CD4-positive, alpha-beta T cell treated with Interleukin-6 at 100 ng/mL for 8 hours (primary cell): ENCODE measurements at places on chromosomes 5 and 9.

- DNase-seq: no peak
Measured at GRCh38 chr5:157245476-157245875, 20.4 kb upstream of the CYFIP2 start.

- DNase-seq: no peak
Measured at GRCh38 chr5:80406980-80407734, 707 bp upstream of the ZFYVE16 start.

GRCh38 chr9:24793787-24794186 lies 248.1 kb upstream of the IZUMO3 start:
- no peak for DNase-seq

GRCh38 chr9:1083325-1083913 lies 33.3 kb downstream of the DMRT2 start:
- no peak for DNase-seq

GRCh38 chr5:132267166-132267739 lies 9.8 kb downstream of the PDLIM4 start:
- no peak for DNase-seq

- no peak for DNase-seq
Measured at GRCh38 chr5:29307478-29307877, 1886.0 kb upstream of the CDH6 start.

GRCh38 chr5:31866166-31866565 lies 227.2 kb downstream of the PDZD2 start:
- DNase-seq: peak; percentile 37

- no peak for DNase-seq
Measured at GRCh38 chr9:116574027-116574679, 113.0 kb upstream of the TRIM32 start.

DNA sequence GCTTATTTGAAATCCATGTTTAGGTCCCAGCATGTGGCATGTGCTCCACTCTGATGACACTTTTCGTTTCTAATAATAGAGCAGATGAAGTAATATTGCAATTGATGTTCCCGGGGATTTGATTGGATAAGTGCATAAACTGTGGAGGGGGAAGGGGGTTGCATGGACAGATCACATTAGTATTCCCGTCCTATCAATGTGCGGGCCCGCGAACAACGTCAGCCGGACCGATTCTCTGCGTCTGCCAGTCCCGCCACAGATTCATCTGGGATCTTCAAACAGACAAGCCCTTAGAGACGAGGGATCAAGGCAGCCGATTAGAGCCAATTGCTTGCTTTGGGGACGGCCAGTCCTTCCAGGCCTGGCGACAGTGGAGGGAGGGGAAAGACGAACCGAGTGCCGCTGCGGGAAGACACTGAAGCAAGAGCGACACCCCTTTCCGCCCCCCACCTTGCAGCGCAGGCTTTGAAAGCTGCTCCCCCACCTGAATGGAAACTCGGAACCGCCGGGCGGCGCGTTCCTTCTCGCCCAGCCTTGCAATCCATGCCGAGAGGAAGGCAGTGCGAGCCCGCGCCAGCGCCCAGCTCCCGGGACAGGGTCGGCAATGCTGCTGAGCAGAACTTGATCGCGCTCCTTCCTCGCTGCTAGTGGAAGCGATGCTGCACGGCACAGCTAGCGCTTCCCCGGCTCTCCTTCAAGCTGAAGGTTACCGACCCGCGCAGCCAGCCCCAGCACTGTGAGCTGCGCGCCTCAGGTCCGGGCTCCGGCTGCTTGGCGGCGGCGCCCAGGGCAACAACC lies at the start of gene RGS7BP:
Gene RGS7BP, plus strand, starts transcription at position 247 of the 798 bp plus-strand sequence. CDS start 610 bp downstream, outside the sequence.
- no peak for DNase-seq

DNA sequence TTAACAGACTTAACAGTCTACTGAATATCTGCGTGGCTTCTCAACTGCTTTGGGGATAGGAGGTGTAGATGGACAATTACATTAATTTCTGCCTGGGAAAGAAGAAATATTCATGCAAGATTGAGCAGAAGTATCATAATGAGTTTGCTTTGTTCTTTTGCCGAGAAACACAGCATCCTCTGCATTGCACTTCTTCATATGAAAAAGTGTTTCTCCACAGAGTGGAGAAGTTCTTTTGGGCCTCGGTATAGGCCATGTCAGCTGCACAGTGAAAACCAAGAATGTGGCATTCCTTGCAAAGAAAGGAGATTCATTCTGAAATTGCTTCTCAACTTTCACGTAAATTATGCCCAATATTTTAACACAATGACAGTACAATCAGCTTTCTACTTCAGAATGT lies 17.6 kb upstream of the SNX2 start:
- no peak for DNase-seq

- DNase-seq: no peak
Measured at GRCh38 chr5:98268162-98268860, 505.2 kb upstream of the RGMB start.

GRCh38 chr9:92328225-92328624 lies 2.5 kb downstream of the CENPP start:
- no peak for DNase-seq

DNA sequence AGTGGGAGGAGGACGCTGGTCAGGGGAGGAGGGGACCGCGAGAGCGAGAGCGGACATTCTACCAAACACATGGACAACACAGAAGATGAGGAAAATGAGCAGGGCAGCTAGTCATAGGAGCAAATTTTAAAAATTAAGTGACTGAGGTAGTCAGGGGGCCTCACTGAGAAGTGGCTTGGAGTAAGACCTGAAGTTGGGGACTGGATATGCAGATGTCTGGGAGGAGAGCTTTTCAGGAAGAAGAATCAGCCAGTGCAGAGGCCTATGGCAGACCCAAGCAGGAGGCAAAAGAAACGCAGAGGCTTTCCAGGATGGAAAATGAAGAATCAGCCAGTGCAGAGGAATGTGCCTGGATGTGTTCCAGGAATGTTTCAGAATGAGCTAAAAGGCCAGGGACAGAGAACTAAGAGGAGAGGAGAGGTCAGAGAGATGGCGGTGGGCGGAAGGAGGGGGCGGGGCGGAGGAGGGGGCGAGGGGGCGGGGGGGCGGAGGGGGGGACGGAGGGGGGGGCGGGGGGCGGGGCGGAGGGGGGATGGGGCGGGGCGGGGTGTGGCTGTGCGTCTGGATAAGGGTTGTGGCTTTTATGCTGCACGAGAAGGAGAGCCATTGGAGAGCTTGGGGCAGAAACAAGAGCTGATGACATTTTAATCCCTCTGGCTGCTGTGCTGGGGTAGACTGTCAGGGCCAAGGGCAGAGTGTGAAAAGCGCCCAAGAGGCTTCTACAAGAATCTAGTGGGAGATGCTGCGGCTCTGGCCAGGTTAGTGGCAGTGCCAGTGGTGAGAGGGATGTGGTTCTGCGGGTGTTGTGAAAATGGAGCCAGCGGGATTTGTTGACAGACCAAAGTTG lies 129.6 kb downstream of the KCNIP1 start:
- no peak for DNase-seq

DNA sequence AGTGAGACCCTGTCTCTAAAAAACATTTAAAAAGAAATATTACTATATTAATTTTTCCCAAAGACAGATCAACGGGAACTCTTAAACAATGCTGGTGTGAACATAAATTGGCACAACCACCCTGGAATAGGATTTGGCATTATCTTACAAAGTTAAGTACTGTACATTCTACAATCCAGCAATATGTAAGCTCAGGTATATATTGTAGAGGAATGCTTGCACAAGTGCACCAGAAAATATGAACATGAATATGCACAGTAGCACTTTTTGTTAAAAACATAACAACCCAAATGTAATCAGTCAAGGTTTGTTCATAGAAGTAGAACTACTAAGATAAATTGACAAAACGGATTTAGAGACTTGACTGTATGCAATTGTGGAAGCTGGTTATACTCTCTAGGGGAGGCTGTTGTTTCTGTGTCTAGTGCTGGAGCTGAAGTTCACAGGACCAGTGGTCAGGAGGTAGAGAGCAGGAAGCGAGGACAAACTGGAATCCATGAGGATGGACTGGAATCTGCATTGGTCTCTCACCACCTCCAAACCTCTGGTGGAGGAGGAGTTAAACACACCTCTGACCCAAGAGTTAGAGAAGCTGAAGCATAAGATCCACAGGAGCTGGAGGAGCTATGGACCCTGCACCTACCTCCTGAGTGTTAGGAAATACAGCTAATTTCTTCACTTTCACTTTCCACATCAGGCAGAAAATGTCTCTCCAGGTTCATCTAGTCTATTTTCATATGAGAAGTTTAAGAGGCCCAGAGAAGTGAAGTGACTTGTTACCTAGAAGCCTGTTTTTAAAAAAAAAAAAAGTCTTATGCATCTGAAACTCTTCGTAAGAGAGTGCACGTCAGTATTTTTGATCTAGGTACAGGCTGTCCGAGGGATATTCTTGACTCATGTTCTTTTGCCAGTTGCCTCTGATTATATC lies 20.3 kb upstream of the RIC1 start:
- no peak for DNase-seq

- no peak for DNase-seq
Measured at GRCh38 chr5:175353926-175354325, 90.1 kb downstream of the DRD1 start.

- DNase-seq: peak; percentile 37
Measured at GRCh38 chr5:140042643-140043507, at the start of gene NRG2. Gene NRG2, minus strand, starts transcription at chr5:140043299.

GRCh38 chr5:120103495-120103894 lies 360.6 kb upstream of the PRR16 start:
- no peak for DNase-seq

DNA sequence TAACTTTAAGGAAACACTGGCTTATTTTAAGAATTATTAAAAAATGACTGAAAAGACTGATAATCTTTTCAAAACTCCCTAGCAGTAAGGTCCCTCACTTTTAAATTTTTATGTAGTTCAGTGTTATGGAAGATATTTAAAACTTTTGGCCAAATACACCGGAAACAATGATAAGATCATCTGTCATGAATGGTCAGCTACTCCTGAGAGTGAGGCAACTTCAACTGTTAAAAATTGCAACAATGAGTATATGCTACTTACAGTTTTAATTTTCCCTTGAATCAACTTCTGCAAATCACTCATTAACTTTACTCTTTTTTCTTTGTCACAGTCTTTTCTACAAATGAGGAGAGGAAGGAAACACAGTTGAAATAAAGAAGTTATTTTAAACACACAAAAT lies 10.8 kb downstream of the PUM3 start:
- DNase-seq: no peak

GRCh38 chr9:114677418-114677817 lies 4.6 kb downstream of the TEX48 start:
- DNase-seq: no peak

DNA sequence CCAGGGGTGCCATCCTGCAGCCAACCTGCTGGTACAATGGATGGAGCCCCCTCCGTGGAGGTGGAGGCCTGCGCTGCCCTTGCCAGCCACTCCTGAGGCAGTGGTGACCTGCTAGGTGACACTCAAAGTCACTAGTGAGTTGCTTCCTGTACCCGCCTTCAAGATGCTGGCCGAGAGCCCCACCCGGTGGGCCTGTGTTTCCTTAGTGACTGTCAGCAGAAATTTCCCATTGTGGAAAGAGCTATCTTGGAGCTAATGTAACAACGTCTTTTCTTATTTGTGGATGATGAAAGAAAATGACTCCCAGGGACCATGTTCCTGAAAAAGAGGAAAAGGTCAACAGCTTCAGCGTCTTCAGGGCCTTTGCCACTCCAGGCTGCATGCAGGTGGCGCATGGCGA lies 117.0 kb upstream of the BOD1 start:
- no peak for DNase-seq

- no peak for DNase-seq
Measured at GRCh38 chr9:8869812-8870211, 1070.2 kb upstream of the DMAC1 start.

- DNase-seq: no peak
Measured at GRCh38 chr5:160363211-160363610, 7.2 kb downstream of the C1QTNF2 start.

- DNase-seq: no peak
Measured at GRCh38 chr5:87541033-87541432, 128.3 kb upstream of the CCNH start.

GRCh38 chr5:169707686-169708085 lies 70.6 kb downstream of the DOCK2 start:
- no peak for DNase-seq

DNA sequence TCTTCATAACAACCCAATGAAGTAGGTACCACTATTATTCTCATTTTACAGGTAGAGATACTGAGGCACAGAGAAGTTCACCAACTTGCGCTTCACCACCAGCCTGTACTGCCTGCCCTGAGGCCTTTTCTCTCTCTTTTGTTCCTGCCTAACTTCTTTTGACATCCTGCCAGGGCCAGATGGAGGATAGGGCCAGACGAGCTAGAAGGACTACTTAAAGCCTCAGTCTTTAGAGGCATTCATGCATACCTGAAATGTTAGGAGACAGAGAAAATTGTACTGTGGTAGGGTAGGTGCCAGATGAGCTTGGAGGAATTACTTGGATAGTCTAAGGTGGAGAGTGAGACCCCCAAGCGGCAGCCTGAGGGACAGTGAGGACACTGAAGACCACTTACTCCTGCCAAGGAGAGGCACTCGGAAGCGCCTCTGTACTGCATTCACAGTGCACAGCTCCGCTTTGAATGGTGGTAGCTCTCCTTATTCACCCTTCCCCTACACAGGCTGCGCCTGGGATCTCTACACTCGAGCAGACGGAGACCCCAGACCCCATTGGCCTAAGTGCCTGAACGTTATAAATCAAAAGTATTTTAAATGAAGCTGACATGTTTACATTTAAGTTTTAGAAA lies 6.2 kb upstream of the ORM1 start:
- DNase-seq: no peak

DNA sequence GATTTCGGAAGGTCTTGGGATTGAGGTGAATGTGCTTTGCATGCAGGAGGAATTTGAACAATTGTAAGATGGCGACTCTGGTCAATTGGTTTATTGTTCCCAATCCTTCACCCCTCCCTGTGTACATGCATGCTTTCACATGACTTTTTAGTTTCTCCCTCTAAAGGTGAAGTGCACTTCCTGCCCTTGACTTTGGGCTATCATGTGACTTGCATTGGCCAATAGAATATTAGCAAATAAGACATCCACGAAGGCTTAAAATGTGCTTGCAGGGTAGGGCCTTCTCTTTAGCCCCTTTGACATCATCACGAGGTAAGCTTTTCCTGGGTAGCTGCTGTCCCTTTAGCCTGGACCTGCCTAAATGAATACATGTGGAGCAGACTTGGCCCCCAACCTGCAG lies 8.1 kb upstream of the ZBTB43 start:
- DNase-seq: no peak

DNA sequence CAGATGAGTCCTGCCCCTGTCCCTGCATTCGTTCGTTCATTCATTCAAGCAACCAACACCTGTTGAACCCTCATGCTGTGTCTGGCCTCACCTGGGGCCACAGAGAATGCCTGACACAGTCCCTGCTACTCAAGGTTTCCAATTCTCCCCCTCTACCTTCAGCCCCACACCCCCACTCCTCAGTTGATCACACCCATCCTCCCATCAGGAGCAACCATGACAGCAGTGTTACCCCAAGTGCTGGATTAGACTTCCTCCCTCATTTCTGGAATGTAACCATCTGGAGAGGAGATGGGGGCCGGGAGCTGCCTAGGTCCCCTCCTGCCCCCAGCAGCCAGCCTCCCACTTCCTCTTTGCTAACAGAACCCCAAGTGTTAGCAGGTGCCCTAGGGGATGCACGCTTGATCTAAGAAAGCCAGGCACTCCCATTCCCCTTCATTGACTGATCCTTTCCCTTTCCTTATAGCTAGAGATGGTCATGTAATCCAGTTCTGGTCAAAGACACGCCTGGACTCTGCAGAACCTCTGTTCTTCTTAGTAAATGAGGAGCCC lies 57.2 kb downstream of the SMIM23 start:
- DNase-seq: no peak
